NCI-H2171 treated with DMSO at 0.1 percent for 48 hours (cell line): ENCODE measurements at places on chromosomes 7 and 10.

DNA sequence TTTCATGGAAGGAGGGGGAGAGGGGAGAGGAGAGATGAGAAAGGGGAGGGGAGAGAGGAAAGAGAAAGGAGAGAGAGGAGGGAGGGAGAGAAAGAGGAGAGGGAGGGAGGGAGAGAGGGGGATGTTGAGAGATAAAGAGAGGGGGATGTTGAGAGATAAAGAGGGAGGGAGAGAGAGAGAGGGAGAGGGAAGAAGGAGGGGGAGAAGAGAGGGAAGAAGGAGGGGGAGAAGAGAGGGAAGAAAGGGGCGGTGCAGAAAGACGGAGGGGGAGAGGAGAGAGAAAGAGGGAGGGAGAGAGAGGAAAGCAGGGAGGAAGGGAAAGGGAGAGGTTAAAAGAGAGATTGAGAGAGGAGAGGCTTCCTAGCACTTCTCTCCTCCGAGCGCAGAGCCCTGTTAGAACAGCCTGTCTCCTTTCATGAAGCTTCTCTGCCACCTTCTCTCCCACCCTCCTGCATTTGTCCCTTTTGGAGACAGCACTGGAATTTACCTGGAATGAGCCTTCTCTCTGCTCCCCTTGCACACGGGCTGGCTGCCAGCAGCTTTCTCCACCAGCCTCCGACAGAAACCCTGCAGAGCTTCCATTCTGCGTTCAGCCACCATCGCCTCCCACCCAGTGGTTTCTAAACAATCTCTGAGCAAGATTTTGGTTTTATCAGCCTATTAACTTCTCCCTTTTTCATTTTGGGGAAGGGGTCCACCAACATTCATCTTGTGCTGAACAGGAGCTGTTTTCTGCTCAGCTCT, 74.0 kb upstream of the CARD11 start:
- DNase-seq, result no peak

DNA sequence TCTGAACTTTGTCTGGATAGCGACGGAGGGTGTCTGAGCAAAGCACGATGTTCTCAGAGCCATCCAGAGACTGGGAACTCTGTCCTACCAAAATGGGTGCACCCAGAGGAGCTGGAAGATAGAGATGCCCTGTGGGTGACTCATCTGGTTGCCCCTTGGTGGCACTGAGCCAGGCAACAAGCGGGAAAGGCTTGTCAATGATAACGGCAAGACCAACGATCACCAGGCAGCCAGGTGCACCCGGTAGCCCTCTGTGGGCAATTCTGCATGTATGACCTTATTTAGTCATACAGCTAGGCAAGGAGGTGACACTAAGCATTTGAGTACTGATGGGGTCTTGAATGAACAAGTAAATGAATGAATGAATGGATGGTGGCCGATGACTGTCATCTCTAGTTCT, 2.8 kb upstream of the ELN start:
- DNase-seq, result peak; percentile 18

GRCh38 chr7:115019882-115020605, 98.2 kb downstream of the MDFIC start:
- no peak for DNase-seq

DNA sequence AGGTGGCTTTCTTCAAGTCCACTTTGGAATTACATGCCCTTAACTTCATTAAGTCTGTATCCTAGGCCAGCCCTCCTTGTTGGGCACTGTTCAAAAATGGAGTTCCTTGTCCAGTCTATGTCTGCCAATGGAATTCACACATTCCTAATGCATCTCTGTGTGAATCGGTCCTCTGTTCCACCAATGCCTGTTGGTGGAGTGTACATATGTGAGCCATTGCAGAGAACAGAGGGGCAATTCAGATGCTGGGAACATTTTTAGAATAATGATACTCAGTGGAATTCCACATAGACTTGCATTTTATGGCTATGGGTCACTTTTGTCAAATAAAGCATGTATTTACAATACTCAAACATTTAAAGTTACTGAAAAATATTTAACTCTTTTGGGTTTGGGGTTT, 108.3 kb downstream of the COL28A1 start:
- no peak for DNase-seq

DNA sequence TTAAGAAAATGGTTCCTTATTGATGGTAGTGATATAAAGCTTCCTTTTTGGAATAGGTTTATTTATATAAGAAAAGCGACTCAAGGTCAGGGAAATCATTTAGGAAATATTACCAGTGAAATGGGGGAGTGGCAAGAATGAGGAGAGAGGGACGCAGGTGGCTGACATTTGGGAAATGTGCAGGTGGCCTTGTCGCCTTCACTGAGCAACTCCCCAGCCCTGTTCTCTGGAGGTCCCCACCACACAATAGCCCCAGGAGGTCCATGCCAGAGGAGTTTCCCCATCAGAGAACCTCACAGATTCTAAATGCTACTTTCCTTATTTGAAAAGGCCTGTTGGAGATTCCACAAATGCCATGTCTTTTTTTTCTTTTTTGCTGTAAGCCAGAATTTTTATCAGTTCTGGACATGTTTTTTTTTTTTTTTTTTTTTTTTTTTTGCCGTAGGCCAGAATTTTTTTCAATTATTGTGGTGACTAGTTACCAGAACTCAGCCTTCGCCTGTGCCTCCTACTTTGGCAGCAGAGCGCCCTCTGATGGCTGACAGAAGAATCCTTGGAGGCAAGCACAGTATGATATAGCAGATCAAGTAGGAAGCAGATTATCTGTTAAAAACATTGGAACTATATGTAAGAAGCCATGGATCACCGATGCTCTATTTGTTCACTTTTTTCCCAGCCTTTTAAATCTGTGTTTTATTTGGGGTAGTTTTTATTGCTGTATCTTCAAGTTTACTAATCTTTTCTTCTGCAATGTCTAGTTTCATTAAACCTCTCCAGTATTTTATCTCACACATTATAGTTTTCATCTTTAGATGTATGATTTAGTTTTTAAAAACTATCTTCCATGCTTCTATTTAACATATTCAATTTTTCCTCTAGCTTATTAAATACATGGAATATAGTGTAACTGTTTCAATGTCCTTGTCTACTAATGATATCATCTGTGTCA, 18.6 kb downstream of the OPALIN start:
- DNase-seq, result peak; percentile 65

GRCh38 chr10:69055241-69055640, 32.7 kb upstream of the SRGN start:
- DNase-seq, result no peak

DNA sequence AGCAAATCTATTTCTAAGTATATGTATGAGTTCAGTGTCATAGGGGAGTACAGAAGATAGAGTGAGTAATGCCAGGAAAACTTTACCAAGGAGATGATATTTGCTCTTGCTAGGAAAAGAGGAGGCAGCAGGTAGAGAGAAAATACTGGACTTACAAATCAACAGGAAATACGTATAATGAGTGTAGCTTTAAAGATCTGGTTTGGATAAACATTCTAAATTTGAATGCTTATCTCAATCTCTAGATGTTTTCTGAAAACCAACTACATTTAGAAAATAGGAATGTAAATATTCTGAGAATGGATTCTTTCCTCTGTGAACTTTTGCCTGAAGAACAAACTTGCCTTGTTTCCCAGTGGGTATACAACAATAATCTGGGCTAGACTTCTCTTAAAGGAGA, 46.9 kb upstream of the GNAI1 start:
- no peak for DNase-seq

- DNase-seq, result no peak
Measured at GRCh38 chr7:45413419-45413818, 160.7 kb upstream of the ADCY1 start.

GRCh38 chr10:60192946-60193345, 196.7 kb downstream of the ANK3 start:
- no peak for DNase-seq

- no peak for DNase-seq
Measured at GRCh38 chr7:37332243-37333016, 116.2 kb downstream of the ELMO1 start.

DNA sequence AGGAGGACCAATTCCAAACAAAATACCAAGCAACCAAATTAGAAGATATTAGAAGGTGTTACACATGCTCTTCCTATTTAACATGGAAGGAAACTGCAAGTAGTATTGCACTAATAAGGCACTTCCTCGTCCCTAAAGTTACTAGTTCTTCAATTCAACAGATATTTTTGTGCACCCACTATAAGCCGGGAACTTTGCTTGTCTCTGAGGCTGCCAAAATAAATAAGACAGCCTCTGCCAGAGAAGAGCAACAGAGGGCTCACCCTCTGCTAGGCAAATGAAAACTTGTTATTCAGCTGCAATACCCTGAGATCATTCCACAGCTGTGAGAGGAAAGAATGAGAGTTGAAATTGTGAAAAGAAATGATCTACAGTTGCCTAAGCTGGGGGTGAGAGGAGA, 37.4 kb upstream of the GSAP start:
- DNase-seq, result no peak

DNA sequence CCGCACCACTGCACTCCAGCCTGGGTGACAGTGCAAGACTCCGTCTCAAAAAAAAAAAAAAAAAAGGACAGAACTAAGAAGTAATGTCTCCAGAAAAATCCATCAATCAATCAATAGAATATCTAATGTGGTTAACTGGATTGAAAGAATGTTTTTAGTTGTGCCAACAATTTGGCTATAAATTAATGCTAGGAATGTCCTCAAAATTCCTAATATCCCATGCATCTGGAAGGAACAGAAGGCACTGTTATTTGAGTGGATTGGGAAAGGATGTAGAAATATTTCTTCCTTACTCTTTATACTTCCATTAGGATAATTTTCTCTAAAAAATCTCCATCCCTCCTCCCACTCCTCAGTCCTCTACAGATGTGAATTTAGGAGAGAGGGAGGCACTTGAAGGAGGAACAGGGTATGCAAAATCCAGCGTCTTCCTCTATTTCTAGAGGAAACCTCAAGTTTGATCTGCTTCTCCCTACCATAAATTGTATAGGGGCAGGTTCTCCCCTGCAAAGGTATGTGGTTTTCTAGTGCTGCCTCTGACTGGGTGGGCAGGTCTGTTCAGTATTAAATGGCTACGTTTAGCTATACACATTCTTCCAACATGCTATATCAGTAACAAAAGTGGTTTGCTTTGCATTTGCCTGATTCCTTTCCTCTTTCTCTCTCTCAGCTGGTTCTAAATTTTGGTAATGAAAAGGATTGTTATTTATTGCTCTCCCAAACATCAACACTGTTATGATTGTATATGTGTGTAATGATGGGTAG, 54.1 kb downstream of the RNLS start:
- DNase-seq, result no peak

GRCh38 chr10:26381986-26382385, 56.2 kb upstream of the APBB1IP start:
- no peak for DNase-seq

DNA sequence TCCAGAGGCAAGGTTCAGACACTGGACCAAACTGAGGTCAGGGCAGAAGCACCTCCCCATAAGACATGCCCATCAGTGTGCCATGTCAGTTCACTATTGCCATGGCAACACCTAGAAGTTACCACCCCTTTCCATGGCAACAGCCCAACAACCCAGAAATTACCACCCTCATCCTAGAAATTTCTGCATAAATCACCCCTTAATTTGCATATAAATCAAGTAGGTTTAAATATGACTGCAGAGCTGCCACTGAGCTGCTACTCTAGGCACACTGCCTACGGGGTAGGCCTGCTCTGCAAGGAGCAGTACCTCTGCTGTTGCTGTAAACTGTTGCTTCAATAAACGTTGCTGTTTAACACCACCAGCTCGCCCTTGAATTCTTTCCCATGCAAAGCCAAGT, 12.7 kb downstream of the STEAP2 start:
- DNase-seq, result no peak

GRCh38 chr10:4058514-4059029, 273.6 kb upstream of the KLF6 start:
- DNase-seq, result no peak

DNA sequence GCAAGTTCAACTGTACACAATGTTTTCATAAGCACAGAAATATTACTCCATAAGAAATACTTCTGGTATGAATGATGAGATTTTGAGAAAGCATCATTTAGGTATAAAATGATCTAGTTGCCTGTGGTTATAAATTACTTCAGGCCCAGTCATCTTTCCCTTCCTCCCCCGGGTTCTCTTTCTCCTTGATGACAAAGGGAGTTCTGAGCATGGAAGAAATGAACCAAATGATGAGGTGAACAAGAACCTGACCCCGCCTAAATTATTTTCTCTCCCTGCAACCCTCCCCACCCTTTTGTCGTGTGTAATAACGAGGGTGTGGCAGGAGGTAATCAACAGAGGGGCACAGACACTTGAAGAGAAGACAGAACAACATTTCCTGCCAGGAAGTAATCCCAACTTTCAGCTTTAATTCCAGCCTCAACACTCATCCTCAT, 319.6 kb upstream of the SP8 start:
- no peak for DNase-seq

- no peak for DNase-seq
Measured at GRCh38 chr10:87669752-87670151, 10.1 kb downstream of the PAPSS2 start.

GRCh38 chr7:145884716-145885514, 231.7 kb upstream of the CNTNAP2 start:
- peak; percentile 73 for DNase-seq

GRCh38 chr7:44875241-44875640, 10.1 kb downstream of the PURB start:
- DNase-seq, result no peak
